Heart left ventricle (tissue), 16 donors: ENCODE measurements at places on chromosomes 13 and 19. TPM values are rescaled to one million over a fixed set of nuclear protein-coding genes. Genes with fewer than 3 reads are reported as not detected.

The PET100 gene
- polyA plus RNA-seq: 55.4 TPM

The CYP4F12 gene
- 8.9 TPM for polyA plus RNA-seq

The FAM83E gene
- 0.14 TPM for polyA plus RNA-seq

The TINCR gene
- not detected for polyA plus RNA-seq

The CCDC194 gene
- not detected for polyA plus RNA-seq

The ZNF208 gene
- polyA plus RNA-seq: 4.3 TPM

The SLC10A2 gene
- not detected for polyA plus RNA-seq

The REEP6 gene
- polyA plus RNA-seq: 4.1 TPM

The ADGRE2 gene
- polyA plus RNA-seq: 0.84 TPM

The ZNF729 gene
- not detected for polyA plus RNA-seq
